ENCODE measurements at places on chromosomes 6 and 20.
A peak's percentile ranks its signal among the peaks of the same experiment; 100 is the strongest.

- DNase-seq: peak; percentile 50
These were observed 4.0 kb downstream of the SIM1 start for GRCh38 chr6:100460650-100461204.

DNA sequence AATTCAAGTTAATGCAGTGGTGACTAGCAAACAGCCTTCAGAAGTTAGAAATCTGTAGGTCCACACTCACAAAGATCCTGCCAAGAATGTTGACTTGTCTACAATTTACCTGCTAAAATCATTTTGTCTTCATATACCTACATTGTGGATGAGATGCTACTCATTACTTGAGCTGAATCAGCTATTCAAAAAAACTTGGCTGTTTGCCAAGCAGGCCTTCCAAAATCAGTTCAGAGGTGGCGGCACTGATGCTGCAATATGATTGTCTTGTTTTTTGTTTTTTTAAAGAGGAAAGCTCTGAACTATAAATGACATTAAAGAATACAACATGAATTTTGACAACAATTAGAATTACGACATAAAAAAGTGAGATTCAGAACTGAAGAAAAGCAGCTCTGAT, 354.7 kb upstream of the KHDRBS2 start:
- no peak for DNase-seq

- peak; percentile 71 for DNase-seq
These were observed 65.3 kb downstream of the MTHFD1L start for GRCh38 chr6:150930841-150931240.

GRCh38 chr6:89575562-89575960, 63.0 kb downstream of the LYRM2 start:
- DNase-seq: no peak

DNA sequence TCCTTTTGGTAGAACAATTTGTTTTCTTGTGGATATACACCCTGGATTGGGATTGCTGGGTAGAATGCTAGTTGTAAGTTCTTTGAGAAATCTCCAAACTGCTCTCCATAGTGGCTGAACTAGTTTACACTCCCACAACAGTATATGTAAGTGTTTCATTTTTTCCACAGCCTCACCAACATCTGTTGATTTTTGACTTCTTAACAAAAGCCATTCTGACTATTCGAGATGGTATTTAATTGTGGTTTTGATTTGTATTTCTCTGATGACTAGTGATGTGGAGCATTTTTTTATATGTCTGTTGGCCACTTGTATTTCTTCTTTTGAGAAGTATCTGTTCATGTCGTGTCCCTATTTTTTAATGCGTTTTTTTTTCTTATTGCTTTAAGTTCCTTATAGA, 444.1 kb downstream of the CBLN4 start:
- DNase-seq: no peak

GRCh38 chr20:57583289-57584257, 22.7 kb downstream of the PCK1 start:
- no peak for DNase-seq

GRCh38 chr20:62791301-62792181, 4.7 kb upstream of the MRGBP start:
- peak; percentile 87 for DNase-seq

DNA sequence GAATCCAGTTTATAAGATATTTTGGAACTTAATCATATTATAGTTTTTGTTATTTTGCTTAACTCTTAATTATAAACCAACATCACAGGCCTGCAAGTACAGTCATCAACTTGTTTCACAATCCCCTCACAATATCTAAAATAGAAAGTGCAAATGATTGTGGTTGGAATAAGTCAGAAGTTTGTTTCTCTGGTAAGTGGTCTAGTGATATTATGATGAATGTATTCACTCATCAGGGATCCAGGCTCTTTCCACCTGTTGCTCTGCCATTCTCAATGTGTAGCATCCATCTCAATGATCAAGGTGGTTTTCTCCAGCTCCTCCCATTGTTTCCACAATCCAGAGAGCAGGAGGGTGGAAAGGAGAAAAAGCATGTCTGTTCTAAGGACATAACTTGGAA, 54.2 kb downstream of the OPN5 start:
- DNase-seq: no peak

DNA sequence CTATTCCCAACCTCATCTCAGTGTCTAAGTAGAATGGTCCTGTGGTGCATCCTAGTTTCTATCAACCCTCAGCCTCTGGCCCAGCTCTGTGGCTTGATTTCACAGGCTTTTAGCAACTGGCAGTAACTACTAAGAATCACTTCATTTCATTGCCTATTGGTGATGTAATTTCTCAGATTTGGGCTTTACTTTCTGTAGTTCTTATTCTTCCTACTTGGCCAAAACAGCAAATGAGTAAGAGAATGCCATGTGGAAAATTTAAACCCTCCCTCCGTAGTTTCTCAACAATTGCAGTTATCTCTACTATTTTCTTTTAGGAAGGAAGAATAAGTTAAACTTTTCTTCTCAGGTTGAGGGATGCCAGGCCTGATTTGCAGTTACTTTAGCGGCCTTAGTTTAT, 387.3 kb downstream of the CDKAL1 start:
- DNase-seq: peak; percentile 48

- DNase-seq: no peak
These were observed 33.7 kb upstream of the ADGRF1 start for GRCh38 chr6:47075741-47076421.

- DNase-seq: no peak
These were observed 505.9 kb upstream of the MANEA start for GRCh38 chr6:95071464-95071863.

DNA sequence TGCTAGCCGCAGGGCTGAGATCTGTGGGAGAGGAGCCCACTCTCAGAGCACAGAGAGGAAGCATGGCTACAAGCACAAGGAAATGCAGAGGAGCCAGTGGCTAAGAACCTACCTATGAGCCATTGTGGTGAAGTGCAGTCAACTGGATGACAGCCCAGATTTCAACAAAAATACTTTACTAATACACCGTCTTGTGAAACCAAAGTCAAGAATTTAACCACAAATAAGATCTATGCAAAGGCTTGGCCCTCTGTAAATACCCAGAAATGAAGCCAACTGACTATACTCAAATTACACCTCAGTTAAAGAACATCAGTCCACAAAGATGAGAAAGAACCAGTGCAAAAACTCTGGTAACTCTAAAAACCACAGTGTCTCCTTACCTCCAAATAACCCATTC, 40.1 kb upstream of the PTCHD4 start:
- DNase-seq: no peak

DNA sequence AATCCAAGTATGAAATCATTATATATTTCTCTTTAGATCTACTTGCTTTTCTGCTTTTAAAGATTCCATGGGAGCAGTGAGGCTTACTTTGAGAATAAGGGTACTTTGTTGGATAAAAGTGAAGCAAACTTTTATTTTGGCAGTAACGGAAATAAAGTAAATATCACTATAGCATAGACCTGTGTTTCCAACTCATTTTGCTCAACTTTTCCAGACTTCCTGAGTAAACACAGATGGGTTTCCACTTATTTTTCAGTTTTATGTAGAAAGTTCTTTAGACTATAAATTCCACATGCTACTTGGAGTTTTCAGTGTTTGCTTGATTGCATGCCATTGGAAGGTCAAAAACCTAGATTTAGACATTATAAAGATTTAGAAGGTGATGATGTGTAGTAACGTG, 6.2 kb downstream of the STX16 start:
- no peak for DNase-seq

DNA sequence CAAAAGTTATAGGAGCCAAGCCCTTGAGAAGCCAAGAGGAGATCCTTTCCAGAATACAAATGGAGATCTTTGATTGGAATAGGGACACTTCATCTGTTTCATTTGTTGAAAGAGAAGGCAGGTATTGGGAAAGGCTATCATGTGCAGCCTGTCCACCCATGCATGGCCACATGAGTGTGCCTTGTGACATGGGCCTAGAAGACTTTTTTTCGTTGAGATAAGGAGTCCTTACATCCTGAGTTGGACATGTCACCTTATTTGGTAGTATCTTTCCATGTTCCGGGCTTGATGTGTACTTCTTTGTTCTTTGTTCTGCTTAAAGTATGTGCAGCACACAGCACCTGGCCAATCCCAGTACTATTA, 42.1 kb upstream of the SYNCRIP start:
- no peak for DNase-seq

- peak; percentile 6 for DNase-seq
These were observed 140.3 kb upstream of the RUNX2 start for GRCh38 chr6:45187836-45188235.

Measured in GM03348 (cell line).